Smooth muscle cell of the umbilical artery (primary cell): ENCODE measurements at places on chromosomes 7 and 10. TPM values are rescaled to one million over a fixed set of nuclear protein-coding genes. Genes with fewer than 3 reads are reported as not detected.

Gene PALD1
- total RNA-seq, result 0.14 TPM in 1 of 2 replicates, not detected in the other

Gene NYAP1
- 0.83 and 1.2 TPM in 2 replicates for total RNA-seq

Gene DCLRE1C
- 8.0 and 8.2 TPM in 2 replicates for total RNA-seq

Gene ZSCAN25
- total RNA-seq, result 9.2 and 9.7 TPM in 2 replicates

Gene TMEM196
- not detected in 2 replicates for total RNA-seq

Gene TRA2A
- 28.1 and 29.1 TPM in 2 replicates for total RNA-seq

Gene PTPN12
- total RNA-seq, result 44.8 and 66.5 TPM in 2 replicates

Gene SLC16A12
- 0.14 TPM in 1 of 2 replicates, not detected in the other for total RNA-seq

Gene TWIST1
- total RNA-seq, result 24.9 and 41.6 TPM in 2 replicates

Gene TMEM270
- not detected in 2 replicates for total RNA-seq

Gene AOAH
- not detected in 2 replicates for total RNA-seq

Gene PON1
- total RNA-seq, result not detected in 2 replicates

Gene OLAH
- 0.30 and 0.65 TPM in 2 replicates for total RNA-seq

Gene SNCG
- total RNA-seq, result 1.8 and 3.3 TPM in 2 replicates

Gene UNCX
- total RNA-seq, result not detected in 2 replicates

Gene LIPK
- total RNA-seq, result not detected in 2 replicates

Gene LRRC17
- 28.2 and 69.2 TPM in 2 replicates for total RNA-seq

Gene SPRN
- 0.59 and 1.6 TPM in 2 replicates for total RNA-seq

Gene FFAR4
- not detected in 2 replicates for total RNA-seq

Gene CHCHD3
- total RNA-seq, result 67.7 and 92.9 TPM in 2 replicates

Gene STEAP1
- 12.5 and 20.5 TPM in 2 replicates for total RNA-seq

Gene AGBL3
- 0.89 and 0.97 TPM in 2 replicates for total RNA-seq

Gene FEZF1
- total RNA-seq, result not detected in 2 replicates

Gene FAS
- 74.8 and 97.8 TPM in 2 replicates for total RNA-seq

Gene ZDHHC4
- total RNA-seq, result 52.9 and 67.7 TPM in 2 replicates

Gene SOSTDC1
- under 0.01 and 0.05 TPM in 2 replicates for total RNA-seq

Gene ZKSCAN1
- 46.6 and 48.1 TPM in 2 replicates for total RNA-seq

Gene NPSR1
- total RNA-seq, result not detected in 2 replicates

Gene CNNM1
- under 0.01 and 0.14 TPM in 2 replicates for total RNA-seq

Gene ABCB4
- total RNA-seq, result 0.14 and 0.30 TPM in 2 replicates

Gene TMEM120A
- total RNA-seq, result 12.8 and 16.3 TPM in 2 replicates

Gene CTAGE6
- 0.89 and 1.3 TPM in 2 replicates for total RNA-seq

Gene CALHM1
- not detected in 2 replicates for total RNA-seq

Gene FAM13C
- 0.59 and 1.2 TPM in 2 replicates for total RNA-seq

Gene USP6NL
- 7.7 and 14.1 TPM in 2 replicates for total RNA-seq

Gene LIPM
- not detected in 2 replicates for total RNA-seq

Gene MYL7
- not detected in 2 replicates for total RNA-seq

Gene AMZ1
- 0.30 and 0.37 TPM in 2 replicates for total RNA-seq

Gene TMEM168
- total RNA-seq, result 19.9 and 30.9 TPM in 2 replicates

Gene C10orf67
- 0.18 TPM in 1 of 2 replicates, not detected in the other for total RNA-seq

Gene APBB1IP
- not detected in 2 replicates for total RNA-seq

Gene CTNNA3
- total RNA-seq, result under 0.01 and 0.32 TPM in 2 replicates

Gene ZNF117
- total RNA-seq, result 9.5 and 10.7 TPM in 2 replicates

Gene TMEM236
- total RNA-seq, result under 0.01 and 0.23 TPM in 2 replicates

Gene ANXA8
- 2.2 and 4.5 TPM in 2 replicates for total RNA-seq

Gene ASCC1
- 27.8 and 31.5 TPM in 2 replicates for total RNA-seq

Gene EZH2
- total RNA-seq, result 5.0 and 8.7 TPM in 2 replicates
